ENCODE measurements at places on chromosomes 7 and 10.

- DNase-seq: no peak
Measured at GRCh38 chr7:141436575-141437075, 114.6 kb upstream of the AGK start.

DNA sequence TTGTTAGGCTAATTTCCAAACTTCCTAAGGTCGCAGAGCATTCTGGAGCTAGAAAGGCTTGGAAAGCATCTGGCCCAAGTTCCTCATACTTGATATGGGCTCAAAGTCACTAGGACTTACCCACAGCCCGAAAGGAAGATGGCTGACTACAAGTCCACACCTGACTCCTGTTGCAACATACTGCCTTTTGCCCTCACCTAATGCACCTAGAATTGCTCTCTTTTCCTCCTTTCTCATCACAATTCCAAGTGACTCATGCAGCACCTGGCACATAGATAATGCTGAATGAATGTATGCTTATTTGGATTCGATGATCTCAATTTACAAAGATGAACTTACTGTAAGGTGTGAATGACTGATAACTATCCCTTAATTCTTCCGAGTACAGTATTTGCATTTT is 131.5 kb downstream of the SORBS1 start:
- DNase-seq: no peak

DNA sequence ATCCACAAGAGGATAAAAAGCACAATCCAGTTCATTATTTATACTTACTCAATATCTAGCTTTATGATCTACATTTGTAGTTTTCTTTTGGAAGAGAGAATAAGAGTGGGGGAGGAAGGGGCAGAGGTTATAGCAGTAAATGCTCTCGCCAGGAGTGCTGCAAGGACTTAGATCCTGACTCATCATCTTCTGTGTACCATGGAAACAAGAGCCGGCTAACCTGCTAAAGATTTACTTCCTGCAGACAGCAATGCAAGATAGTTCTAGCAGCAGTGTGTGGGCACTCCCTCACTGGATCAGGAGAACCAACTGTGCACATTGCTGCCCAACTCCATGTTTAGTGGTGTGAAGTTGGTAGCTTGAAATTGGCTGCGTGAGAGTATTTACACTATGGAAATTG is 47.7 kb upstream of the TRIL start:
- DNase-seq: no peak

- DNase-seq: no peak
Measured at GRCh38 chr7:100681491-100682227, 8.1 kb downstream of the GNB2 start.

DNA sequence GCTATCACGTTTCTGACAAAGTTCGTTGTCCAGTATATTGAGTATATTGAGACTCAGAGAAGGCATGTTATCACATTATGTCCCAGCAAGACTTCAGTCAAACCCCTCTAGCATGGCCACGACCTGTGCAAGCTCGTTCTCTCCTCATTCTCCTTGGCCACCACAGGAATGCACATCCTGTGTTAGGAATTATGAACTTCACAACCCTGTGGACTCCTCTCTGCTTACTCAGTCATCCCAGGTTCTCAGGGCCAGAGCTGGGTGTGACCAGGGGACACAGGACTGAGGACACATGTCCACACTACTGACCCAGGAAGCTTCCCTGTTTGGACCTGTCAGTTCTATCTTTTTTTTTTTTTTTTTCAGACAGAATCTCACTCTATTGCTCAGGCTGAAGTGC is 4.4 kb downstream of the SH2D4B start:
- DNase-seq: no peak

DNA sequence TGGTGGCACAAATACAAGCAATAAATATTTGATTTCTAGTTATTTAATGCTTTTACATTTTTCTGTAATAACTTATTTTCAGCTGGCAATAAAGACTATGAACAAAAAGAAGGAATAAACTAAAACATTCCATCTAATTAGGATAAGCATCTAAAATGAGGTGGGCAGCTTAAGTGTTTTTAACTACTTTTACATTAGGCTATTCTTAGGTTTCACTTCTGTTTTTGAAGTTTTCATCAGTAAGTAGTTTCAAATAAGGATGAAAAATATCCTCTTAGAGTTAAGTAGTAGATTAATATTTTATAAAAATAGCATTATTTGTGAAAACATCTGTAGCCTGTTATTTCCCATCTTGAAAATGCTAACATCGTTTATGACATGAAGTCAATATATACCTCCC is 15.9 kb downstream of the NT5C2 start:
- no peak for DNase-seq

GRCh38 chr10:33235951-33236350 is 98.5 kb downstream of the NRP1 start:
- DNase-seq: no peak

DNA sequence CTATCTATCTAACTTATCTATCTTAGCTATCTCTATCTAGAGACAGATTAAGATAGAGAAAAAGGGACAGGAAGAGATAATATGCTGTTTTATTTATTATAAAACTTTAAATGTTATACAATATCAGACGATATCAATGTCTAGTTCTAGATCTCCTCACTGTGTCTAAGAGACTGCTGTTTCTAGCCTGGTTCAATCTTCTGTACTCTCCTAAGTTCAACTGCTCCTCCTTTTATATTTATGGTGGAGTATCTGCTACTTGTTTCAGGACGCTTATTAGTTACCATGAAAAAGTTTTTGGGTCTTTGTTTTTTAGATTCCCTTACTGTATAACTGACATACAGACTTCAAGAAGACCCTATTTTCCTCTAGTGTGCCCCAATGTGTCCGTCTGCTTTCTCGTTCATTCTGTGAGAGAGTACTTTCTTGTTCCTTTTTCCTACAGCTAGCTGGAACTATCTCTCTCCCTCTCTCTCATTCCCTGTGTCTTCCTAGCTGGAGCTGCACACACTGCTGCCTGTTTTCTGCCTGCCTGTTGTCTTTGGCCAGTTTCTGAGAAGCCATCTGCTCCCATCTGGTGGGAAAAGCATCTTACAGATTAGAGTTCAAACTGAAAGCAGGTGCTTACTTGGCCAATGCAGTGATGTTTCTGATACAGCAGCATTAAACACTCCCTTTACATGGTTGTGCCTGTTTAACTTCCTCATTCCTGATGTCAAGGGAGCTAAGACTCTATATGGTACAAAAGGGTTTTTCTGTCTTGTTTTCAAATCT is 49.4 kb upstream of the ARL4A start:
- DNase-seq: no peak

GRCh38 chr7:131957338-131958020 is 401.1 kb upstream of the PODXL start:
- no peak for DNase-seq

DNA sequence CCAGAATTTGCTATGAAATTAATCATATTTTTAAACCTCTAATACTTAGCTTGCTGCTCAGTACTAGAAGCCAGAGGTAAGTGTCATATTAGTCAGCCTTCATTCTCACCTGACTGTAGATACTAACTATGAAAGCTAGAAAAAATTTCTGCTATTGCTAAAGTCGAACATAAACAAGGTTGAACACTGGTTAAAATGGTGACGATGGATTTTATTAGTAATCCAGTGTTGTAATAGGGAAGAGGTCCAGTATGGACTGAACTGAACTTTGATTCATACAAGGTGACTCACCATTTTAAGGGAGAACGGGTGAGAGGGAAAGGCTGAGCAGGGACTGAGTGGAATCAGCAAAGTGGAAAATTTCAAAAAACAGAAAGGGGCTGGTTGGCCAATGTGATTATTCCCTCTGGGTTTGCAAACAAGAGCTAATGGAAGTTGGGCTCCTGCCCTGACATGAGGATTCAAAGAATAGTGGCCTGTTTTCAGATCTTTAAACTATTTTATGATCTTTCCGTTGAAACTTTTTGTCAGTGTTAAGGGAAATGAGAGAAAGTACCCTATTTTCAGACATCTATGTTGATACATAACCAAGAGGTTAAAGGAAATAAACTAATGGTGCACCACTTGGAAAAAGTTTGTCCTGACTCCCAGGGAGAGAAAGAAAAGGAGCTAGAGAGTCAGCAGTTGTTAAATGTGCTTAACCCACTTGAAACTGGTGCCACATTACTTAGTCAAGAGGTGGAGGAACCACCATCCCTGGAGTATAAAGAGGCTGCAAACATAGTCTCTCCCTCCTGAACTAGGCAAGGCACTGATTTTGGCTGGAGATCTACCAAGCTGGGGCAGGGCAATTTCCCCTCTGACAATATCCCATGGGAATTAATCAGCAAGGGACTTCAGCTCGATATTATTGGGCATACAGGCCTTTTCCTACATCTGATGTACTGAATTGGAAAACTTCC is 15.3 kb upstream of the AKR1C1 start:
- no peak for DNase-seq
